ENCODE measurements at places on chromosomes 5 and 9.

- DNase-seq: no peak
Measured at GRCh38 chr9:30722065-30722464, 1662.4 kb upstream of the ACO1 start.

DNA sequence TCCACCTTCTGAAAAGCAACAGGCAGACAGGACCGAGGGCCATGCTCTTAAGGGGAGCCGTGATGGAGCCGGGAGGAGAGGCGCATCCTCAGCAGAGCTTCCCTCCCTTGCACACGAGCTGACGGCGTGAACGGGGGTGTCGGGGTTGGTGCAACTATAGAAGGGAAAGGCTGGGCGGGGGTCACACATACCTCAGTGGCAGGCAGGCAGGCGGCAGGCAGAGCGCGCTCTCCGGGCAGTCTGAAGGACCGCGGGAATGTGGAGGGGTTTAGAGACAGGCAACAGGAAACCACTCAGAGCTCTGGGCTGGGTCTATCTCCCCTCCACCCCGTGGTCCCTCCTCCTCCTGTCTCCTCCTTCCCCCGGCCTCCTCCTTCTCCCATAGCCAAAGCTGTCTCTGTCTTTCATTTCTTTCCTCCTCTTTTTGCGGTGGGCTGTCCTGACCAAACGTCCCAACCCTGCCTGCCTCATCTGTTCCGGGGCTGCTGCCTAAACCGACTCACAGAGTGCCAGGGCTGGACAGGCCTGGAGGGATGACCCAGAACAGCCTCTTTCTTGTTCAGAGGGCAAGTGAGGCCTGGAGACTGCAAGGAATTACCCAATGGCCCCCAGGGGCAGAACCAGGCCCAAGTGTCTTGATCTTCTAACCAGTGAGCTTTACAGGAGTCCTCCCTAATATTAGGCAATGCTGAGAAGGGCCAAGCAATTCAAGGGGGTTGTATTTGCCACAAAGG is at the start of gene SPARC:
Gene SPARC, minus strand, starts transcription at position 242 of the 734 bp plus-strand sequence. CDS start 10,727 bp downstream, outside the sequence.
- no peak for DNase-seq

DNA sequence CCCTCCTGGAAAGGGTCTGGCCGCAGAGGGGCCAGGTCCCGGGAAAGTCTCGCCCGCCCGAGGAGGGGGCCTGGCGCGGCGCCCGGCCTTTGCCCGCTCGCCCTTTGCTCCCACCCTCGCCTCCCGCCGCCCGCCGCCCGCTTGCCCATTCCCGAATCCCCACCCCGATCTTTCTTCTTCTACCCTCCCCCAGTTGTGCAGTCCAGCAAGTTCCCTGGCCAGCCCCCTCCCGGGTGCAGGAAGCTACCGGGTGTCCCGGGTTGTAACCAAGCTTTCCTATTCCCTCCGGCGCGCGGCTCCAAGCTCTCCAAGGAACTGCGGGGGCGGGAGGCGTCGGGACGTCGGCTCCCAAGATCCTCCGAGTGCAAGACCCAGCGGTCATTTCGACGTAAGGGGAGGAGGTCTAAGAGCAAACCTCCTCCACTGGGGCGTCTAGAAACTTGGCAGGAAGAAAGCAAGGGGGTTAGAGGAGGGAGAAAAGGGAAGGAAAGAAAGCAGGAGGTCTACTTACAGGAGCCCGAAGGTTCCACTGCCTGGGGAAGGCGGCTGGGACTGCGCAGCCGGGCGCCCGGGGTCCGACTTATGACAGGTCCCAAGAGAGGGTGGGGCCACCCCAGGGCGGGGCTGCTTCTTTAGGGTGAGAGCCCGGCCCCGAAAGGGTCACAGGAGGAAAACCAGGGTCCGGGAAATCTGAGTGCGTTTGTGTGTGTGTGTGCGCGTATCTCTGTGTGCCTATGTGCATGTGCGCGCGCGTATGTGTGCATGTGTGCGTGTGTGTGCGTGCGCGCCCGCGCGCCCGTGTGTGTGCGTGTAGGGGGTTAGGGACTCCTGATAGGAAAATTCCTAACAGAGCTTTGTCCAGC is at the start of gene PTGR1:
Gene PTGR1, minus strand, starts transcription at position 556 of the 863 bp plus-strand sequence. CDS start 2,225 bp downstream, outside the sequence.
- no peak for DNase-seq

- DNase-seq: no peak
Measured at GRCh38 chr5:1099926-1100663, 11.8 kb downstream of the SLC12A7 start.

- no peak for DNase-seq
Measured at GRCh38 chr5:30357371-30357770, 836.1 kb upstream of the CDH6 start.

DNA sequence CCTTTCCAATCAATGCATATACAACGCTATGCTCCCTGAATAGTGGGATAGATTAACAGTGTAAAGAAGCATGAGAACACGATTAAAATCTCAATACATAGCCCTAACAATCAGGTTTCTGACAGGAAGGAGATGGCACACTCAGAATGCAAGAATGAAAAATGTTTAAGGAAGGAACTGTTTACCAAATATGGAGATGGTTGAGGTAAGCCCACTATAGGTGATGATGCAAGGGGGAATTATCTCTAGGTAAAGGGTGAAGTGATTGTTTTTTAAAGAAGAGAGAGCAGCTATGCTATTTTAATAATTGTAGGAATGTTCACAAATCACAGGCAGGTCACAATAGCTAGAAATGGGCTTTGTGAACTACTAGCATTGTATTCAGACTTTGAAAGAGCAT is 302.4 kb downstream of the CHSY3 start:
- no peak for DNase-seq

GRCh38 chr9:21252721-21253547 is 13.1 kb upstream of the IFNA14 start:
- DNase-seq: peak; percentile 17

DNA sequence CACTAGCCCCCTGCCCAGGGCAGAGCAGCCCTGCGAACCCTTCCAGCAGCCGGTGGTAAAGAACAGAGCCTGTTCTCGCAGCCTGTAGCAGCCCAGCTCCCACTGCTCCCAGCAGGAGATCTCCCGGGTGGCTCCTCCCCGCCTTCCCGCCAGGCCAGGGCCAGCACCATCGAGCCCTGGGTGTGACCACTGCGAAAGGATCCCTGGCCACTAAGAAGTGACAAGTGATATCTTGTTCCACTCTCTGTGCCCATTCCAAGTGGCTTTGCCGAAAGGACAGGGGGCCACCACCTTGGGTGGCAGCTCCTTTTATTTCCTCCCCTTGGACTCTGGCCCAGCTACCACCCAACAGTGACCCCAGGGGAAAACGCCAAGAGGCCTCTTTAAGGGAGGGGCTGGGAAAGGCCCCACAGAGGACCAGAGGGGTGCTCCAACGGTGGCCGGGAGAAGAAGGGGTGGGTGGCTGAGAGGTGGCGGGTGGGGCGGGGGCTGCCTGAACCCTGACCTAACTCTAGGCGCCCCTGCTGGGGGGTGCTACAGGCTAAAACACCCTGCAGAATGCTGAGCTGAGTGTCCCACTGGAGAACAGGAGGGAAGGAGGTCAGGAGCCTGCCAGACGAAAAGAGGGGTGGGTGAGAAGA is 1.6 kb downstream of the NACC2 start:
- no peak for DNase-seq

DNA sequence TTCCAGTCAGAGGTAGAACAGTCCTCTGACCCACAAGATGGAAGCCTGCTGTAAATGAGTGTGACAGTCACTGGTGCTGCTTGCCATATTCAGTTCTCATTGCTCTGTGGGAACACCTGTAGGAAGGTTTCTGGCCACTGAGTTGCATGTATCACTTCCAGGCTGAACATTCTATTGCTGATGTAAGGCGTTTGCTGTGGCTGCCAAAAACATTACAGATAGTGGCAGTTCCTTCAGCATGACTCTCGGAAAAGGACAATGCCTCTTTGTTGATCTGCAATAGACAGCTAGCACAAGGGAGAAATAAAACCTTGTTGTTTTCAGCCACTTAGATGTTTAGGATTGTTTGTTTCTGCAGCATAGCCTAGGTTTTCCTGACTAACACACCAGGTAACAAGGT is 217.2 kb downstream of the AGTPBP1 start:
- DNase-seq: no peak

- DNase-seq: no peak
Measured at GRCh38 chr9:81980568-81980967, 8.0 kb upstream of the SPATA31D1 start.

DNA sequence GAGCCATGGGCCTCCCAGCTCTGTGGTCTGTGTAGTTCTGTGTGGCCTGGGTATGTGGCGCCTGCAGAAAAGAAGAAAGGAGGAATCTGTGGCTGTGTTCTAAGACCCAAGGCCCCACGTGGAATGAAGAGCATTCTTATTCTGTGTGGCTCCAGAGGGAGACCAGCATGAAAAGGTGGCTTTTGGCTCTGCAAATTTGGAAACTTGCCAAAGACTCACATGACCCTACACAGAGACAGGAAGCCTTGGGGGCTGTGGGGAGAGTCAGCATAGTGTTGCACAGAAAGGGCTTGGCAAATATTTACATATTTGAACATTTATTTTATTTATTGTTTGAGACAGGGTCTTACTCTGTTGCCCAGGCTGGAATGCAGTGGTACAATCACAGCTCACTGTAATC is 193.3 kb downstream of the TMEM38B start:
- DNase-seq: peak; percentile 2

GRCh38 chr5:147349241-147349640 is 114.4 kb downstream of the STK32A start:
- no peak for DNase-seq

DNA sequence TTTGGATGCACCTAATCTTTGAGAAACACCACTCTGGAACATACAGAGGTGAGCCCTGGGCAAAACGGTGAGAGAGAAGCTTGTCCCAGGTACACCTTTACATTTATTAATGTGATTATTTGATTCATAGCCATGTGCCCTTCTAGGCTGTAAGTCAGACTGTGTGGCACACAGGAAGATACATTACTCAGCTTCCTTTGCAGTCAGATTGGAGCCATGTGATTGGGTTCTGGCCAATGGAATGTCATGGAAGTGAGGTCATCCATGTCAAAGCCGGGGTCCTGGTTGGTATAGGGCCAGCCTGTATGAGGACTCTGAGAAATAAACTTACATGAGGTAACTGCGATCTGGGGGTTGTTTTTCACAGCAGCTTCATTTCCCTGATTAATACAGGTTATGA is 106.8 kb upstream of the CD180 start:
- no peak for DNase-seq

DNA sequence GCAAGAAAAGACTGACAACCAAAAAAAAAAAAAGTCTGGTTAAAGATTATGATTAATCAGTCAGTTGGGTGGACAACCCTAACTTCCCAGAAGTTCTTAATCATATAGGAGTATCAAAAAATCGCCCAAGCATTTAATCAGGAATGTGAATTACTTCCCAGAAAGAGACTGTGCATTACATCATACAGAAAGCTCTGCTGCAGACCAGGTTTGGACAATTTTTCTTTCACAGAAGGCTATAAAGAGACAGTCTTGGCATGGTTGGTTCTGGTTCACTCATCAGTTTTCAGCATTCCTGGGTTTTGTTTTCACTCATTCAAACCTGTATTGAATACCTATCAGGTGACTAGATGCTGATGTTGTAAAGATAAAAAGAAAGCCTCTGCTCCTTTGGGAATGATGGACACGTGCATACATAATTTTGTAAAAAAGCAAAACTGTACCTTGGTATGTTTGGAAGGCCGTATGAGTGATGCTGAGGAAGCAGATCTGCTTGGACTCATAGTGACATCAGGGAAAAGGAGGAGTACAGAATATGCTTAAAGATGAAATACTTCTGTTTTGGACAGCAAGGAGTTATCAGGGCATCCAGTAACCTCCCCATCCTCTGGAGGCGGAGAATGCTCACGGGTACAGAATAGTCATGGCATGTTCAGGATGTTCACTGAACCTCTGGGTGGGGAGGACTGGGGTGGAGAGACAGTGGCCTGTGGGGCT is 178.4 kb downstream of the GNA14 start:
- DNase-seq: no peak

- no peak for DNase-seq
Measured at GRCh38 chr5:67010684-67011409, 185.8 kb downstream of the CD180 start.

DNA sequence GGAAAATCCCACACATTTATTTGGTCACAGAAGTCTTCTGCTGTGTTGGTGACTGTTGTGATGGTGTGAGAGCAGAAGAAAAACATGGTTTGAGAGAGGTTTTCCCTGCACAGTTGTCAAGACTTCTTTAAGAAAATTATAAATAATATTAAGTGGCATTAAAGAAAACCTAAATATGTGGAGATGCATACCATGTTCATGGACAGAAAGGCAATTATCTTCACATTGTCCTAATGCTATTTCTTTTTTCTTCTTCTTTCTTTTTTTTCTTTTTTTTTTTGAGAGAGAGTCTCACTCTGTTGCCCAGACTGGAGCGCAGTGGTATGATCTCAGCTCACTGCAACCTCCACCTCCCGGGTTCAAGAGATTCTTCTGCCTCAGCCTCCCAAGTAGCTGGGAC is 24.3 kb upstream of the ERGIC1 start:
- DNase-seq: no peak

DNA sequence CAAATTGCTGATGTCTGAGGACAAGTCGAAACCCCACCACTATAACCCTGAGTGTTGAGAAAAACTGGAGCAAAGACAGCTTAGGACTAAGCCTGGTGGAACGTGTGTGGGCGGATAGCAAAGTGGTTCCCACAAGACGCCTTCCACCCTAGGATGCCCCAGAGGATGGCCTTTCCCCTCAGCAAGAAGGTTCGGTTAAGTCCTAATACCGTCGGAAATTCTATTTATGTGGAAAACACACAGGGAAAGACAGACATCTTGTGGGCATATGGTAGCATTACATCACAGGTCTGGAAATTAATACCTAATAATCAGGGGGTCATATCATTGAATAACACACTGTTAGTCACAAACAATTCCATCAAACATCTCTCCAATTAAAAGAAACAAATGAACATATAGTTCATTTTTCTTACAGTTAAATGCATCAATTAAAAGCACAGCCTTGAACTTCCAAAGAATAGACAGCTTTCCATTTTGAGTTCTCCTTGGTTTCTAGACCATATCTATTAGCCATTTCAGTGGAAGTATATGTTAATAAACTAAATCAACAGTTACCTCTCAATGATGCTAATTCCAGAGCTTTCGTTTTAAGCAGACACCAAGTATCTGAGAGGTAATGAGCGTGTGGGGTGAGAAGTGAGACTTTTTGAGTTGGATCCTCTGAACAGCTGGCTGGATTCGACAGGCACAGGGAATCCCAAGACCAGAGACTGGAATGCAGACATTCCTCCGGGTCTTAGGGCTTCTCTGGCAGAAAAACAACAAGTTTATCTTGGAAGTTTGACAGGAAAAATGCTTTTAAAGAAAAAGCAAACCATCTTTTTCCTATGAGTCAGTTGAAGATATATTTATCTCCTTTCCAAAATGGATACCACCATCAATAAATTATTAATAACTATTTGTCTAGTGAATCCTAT is 2.9 kb upstream of the ICE1 start:
- DNase-seq: peak; percentile 82

- DNase-seq: no peak
Measured at GRCh38 chr5:135445306-135445985, 1.7 kb downstream of the DCANP1 start.

DNA sequence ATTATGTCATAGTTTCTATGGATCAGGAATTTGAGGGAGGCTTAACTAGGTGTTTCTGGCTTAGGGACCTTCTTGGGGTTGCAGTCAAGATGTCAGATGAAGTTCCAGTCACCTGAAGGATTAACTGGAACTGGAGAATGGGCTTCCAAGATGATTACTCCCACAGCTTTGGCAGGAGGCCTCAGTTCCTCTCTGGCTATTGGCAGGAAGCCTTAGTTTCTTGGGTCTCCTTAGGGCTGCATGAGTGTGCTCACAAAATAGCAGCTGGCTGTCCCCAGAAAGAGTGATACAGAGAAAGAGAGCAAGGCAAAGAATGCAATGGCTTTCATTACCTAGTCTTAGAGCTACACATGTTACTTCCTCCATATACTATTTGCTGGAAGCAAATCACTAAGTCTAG is 138.1 kb upstream of the TLE4 start:
- no peak for DNase-seq

GRCh38 chr9:106218427-106218826 is 524.1 kb downstream of the TMEM38B start:
- DNase-seq: no peak

Data from NCI-H1105 treated with DMSO at 0.1 percent for 48 hours (cell line).